ENCODE measurements at places on chromosomes 6 and 20.

DNA sequence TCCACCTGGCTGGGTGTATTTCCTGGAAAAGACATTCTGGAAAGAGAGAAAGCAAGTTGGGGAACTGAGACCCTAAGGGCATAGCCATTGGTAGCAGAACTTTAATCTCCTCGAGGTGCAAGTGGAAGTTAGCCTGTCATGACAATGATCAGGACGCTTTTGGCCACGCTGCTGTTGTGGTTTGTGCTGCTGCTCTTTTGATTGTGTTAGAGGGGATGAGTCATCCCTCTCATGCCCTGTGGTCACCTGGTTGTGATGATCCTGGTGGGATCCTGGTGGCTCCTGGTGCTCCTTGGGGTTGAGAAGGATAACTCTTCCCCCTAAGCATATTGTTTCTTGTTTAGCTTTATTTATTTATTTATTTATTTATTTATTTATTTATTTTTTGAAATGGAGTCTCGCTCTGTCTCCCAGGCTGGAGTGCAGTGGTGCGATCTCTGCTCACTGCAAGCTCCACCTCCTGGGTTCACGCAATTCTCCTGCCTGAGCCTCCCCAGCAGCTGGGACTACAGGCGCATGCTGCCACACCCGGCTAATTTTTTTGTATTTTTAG lies 350.3 kb downstream of the KIF16B start:
- no peak for DNase-seq

GRCh38 chr20:48702455-48702913 lies 125.3 kb downstream of the PREX1 start:
- DNase-seq: no peak

- peak; percentile 67 for DNase-seq
Measured at GRCh38 chr6:165663736-165664558, 906 bp upstream of the PDE10A start.

- no peak for DNase-seq
Measured at GRCh38 chr6:53718597-53719460, 53.3 kb upstream of the KLHL31 start.

GRCh38 chr20:53274365-53274764 lies 302.2 kb downstream of the TSHZ2 start:
- no peak for DNase-seq

GRCh38 chr20:53559816-53560215 lies 33.8 kb downstream of the ZNF217 start:
- no peak for DNase-seq

- no peak for DNase-seq
Measured at GRCh38 chr6:78010130-78010529, 357.3 kb downstream of the MEI4 start.

GRCh38 chr6:36615018-36615761 lies 21.0 kb downstream of the SRSF3 start:
- no peak for DNase-seq

GRCh38 chr6:14429396-14429795 lies 311.8 kb downstream of the CD83 start:
- DNase-seq: no peak

DNA sequence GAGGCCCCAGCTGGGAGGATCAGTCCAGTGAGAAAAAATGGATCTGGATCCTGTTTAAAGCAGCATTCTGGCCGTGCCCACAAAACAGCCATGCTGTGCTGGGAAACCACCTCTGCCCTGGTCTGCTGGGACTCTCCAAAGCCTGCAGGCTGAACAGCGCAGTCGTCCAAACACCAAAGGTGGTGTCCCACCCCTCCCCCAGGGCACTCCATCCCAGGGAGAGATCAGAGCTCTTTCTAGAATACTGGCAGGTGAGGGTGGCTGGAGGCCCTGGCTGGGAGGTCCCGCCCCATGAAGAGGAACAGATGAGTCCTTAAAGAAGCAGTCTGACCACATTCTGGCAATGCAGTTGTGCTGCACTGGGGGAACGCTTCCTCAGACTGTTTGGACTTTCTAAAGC lies 84.6 kb downstream of the MRAP2 start:
- DNase-seq: no peak

GRCh38 chr6:32971242-32971580 lies 2.8 kb downstream of the BRD2 start:
- no peak for DNase-seq

DNA sequence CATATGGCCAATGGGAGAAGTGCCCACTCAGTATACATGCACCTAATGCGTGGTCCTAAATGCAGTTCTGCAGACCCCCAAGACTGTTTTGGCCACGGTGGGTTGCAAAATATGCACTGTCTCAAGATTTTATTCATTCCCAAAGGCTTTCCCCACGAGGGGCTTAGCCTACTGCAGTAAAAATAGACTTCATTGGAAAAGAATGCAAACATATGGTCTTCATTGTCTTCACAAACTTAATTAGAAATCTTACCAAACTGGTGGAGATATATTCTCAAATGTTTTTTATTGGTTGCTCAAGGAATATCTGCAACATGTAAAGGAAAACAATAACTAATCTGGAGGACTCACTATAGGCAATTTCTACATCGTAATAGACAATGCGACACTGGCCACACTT lies 31.6 kb upstream of the PRL start:
- no peak for DNase-seq

- peak; percentile 34 for DNase-seq
Measured at GRCh38 chr20:42611889-42612837, 577.5 kb downstream of the PTPRT start.

DNA sequence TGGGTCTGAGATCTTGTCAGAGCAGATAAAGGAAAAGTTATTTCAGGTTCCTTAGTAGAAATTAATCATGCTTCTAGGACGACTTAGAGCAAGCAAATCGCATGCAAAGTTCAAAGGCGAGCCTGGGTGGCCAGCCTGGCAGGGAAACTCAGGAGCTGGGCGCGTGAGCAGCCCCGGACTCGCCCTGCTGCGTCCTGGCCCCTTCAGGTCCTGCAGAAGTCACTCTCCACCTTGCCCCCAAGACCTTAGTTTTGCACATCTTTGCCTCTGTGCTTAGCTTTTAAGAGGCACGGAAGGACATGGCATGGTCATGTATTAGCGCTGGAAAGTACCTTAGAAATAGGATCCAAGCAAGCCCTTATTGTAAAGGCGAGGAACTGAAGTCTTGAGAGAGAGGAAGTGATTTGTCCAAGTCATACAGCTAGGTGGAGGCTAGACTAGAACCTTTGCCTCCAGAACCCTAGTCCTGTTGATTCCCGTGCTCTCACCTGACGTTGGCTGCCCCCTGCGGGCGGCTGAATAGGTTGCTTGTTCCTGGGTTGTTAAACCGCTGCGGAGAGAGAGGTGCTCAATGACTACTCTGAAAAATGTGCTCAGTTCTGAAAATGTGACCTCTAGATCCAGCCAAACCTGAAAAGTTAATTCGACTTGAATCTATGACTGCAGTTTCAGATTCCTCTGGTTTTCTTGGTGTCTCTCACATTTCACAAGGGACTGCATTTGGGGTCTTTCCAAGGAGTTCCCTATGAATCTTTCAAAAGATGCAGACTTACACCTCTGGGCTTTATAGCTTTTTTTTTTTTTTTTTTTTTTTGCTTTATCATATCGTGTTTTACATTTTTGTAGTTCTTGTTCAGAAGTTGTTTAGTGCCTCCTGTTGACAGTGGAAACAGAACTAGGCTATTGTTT lies 2.7 kb downstream of the MYB start:
- DNase-seq: no peak

DNA sequence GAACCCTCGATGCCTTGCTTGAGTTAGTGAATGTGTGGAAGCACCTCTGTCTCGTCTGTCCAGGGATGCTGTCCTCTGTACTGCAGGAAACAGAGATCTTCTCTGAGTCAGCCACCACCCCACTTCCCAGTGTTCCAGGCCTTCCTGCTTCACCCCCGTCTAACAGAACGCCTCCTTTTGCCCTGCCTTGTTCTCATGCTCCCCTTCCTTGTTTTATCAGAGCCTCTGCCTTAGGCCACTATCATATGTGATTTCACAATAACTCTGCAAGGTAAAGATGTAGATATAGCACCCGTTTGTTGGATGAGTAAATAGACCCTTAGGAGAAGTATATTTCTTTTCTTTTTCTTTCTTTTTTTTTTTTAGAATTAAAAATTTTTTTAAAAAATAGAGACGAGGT lies 106.7 kb upstream of the CLDN20 start:
- DNase-seq: no peak

DNA sequence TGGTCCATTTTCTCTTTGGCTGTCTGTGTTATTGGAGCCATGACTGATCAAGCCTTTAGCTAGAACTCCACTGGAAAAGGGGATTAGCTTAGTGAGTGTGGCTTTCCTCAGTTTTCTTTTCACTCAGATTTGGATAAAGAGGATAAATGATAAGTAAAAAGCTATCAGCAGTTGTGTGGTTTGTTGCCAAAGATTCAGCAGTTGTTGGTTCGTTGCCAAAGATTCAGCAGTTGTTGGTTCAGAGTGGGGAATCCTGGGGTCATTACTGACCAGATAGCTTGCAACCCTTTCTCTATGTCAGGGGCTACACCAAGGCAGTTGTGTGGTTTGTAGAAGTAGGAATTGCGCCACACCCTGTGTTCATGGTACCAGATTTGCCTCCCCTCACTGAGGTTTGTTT lies 107.7 kb upstream of the SCP2D1 start:
- DNase-seq: no peak

GRCh38 chr20:38132910-38133501 lies 32.1 kb downstream of the TGM2 start:
- DNase-seq: no peak

- DNase-seq: no peak
Measured at GRCh38 chr6:143581835-143582480, 70.4 kb upstream of the FUCA2 start.

DNA sequence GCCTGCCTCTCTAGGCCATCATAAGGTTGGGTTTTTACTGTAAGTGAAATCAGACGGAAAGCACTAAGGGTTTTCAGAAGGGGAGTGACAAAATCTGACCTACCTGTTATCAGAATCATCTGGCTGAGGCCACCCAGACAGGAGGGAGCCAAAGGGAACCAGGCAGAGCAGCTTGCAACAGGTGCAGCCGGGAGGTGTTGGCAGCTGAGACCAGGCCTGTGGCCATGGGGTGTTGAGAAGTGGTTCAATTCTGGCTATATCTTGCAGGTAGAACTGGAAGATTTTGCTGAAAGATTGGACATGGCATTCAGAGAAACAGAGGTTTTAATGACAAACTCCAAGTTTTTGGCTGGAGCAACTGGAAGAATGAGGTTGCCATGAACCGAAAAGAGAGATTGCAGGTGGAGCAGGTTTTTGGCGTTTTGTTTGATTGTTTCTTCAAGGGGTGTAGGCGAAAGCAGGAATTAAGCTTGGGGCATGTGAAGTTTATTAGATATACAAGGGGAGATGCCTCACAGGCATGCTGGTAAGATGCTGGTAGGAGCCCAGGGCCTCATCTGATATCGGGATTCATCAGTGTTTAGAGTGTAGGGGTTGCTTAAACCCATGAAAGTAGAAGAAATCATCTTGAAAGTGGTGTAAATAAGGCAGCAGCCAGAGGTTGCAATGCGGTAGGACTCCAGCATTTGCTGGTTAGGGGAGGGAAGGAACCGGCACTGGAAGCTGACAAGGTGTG lies 35.1 kb upstream of the MAP3K4 start:
- no peak for DNase-seq

GRCh38 chr6:92126088-92126487 lies 1293.3 kb downstream of the EPHA7 start:
- no peak for DNase-seq

- DNase-seq: no peak
Measured at GRCh38 chr6:139872665-139873064, 498.2 kb upstream of the CITED2 start.

DNA sequence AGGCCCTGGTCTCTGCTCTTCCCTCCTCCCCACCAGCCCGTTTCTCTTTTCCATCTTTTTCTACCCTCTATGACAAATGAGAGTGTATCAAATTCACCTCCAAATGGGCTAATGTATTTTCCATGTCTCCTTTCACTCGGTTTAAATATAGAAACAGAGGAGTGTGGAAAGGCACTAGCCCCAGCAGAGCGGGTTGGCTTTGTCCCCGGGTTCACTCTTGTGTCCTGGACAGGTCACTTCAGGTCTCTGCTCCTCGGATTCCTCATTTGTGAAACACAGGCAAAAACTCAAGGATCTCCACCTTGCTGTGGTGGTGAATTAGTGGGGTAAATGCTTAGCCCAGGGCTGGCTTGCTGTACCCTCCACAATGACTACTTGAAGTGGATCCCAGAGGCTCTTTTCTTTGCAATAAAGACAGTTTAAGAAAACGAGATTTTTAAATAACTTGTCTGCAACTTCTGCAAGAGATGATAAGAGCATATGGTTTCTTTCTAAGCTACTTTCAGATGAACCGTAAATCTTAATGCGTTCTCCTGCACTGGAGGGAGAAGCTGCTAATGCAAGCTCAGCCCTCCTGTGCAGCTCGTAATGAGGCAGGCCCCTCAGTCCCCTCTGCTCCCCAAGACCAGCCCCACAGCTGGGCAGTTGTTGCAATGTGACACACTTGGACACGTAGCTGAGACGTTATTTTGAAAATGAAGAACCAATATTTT lies 292.9 kb downstream of the THBS2 start:
- DNase-seq: no peak

DNA sequence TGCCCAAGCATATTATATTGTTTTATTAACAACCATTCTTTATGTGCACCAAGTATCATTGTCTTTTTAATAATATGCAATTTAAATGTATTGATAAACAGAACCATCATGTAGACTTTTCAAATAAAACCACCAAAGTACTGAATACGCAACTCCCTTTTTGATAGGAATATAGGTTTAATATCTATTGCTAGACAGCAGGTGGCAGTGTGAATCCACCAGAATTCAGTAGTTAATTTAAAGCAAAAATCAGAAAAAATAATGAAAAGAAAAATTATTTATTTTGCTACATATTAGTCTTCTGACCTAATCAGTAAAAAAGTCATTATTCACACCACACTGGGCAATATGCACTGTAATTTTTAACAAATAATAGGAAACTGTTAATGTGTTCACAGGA lies 143.7 kb downstream of the KLHL32 start:
- DNase-seq: no peak

DNA sequence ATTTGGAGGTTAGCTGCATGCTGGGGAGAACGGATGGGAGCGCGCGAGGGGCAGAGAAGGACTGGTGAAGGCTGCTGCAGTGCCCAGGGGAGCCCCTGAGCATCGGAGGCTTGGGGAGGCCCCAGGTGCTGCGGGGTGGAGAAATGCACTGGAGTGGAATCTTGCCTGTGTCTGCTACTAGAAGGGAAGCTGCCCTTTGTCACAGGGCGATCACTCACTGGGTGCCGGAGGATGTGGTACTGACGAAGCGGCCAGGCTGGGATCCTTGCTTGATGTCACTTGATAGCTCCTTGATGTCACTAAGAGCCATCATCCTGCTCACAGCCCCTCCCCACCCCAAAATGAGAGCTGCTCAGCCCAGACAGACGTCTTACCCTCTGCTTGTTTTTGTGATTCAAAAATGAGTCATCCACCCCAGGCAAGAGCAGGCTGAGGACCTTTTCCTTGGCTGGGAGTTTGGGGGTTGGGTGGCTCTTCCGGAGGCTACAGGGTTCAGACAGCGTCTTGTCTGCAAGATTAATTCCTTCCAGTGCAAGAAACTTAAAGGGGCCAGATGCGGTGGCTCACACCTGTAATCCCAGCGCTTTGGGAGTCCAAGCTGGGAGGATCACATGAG lies 62.6 kb upstream of the PMEPA1 start:
- no peak for DNase-seq

- no peak for DNase-seq
Measured at GRCh38 chr6:137968455-137968804, 101.4 kb downstream of the TNFAIP3 start.

All from left hindlimb (tissue), 1 donor.